Esophagus muscularis mucosa (tissue), 4 donors: ENCODE measurements at places on chromosomes 1 and 21.
A peak's percentile ranks its signal among the peaks of the same experiment; 100 is the strongest.

DNA sequence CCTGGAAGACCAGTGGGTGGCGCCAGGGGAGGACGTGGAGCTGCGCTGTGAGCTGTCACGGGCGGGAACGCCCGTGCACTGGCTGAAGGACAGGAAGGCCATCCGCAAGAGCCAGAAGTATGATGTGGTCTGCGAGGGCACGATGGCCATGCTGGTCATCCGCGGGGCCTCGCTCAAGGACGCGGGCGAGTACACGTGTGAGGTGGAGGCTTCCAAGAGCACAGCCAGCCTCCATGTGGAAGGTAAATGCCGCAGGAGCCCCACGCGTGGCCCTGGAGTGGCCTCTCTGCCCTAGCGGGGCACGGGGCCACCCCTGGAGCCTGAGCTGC, 75.2 kb downstream of the OBSCN start:
- H3K27ac ChIP-seq = no peak overlapping the region
- no peaks in the 10 kb centered on the region for H3K27me3 ChIP-seq
- H3K36me3 ChIP-seq = no peaks in the 10 kb centered on the region
- H3K4me1 ChIP-seq = no peaks in the 10 kb centered on the region
- H3K4me3 ChIP-seq = no peak overlapping the region

DNA sequence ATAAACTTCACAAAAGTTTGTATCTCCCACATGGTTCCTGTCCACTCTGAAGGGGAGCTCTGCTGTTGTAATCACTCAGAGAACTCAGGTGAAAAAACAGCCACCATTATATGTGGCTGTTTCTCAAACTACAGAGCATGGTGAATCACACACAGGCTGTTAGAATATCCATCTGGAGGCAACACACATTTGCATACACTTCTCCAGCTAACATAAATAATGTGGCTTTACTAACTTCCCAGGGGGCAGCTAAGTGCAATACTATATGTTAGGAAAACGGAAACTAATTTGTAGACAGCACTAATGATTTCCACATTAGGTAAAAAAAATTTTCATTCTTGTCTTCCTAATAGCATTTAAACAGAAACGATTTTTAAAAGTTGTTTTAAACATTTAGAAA, 49.3 kb downstream of the PTGFR start:
- no peak for DNase-seq
- H3K27ac ChIP-seq = no peak overlapping the region
- H3K36me3 ChIP-seq = no peaks in the 10 kb centered on the region
- H3K4me3 ChIP-seq = no peak overlapping the region
- no peaks in the 10 kb centered on the region for H3K4me1 ChIP-seq

- H3K27me3 ChIP-seq = no peaks in the 10 kb centered on the region
- H3K4me3 ChIP-seq = no peak overlapping the region
- no peak overlapping the region for H3K27ac ChIP-seq
- no peaks in the 10 kb centered on the region for H3K36me3 ChIP-seq
- no peak for DNase-seq
Observed at GRCh38 chr1:29470788-29471119, 234.4 kb downstream of the PTPRU start.

DNA sequence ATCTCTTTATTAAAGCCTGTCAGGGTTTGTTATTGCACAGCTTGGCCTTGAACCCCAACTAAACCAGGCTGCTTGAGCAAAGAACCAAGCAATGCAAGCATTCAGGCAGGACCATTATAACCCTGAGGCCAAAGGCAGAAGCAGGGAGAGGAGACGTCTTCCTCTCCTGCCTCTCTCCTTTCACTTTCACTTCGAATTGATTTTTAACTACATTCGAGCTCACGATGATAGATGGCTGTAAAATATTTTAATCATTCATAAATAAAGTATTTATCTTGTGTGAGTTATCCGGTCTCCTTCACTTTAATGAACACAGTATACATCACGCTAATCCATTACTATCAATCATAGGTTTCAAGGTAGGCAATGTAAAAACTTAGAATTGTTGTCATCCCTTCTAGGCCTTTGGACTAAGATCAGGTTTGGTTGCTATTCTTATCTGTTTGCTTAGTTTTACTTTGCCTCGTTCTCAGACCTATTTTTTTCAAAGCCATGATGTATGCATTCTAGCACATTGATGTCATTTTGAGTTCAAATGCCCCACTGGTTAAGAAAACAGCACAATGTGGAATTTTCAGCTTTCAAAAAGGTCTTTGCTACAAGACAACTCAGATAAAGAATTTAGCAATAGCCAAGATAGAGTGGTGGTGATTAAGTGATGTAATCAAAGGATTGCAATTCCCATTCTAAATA, 480.2 kb upstream of the RUNX1 start:
- no peak for DNase-seq
- peaks cover 21% of the 10 kb centered on the region for H3K4me1 ChIP-seq
- H3K4me3 ChIP-seq = peak overlapping the region; percentile 44
- H3K36me3 ChIP-seq = no peaks in the 10 kb centered on the region

- H3K4me1 ChIP-seq = peaks cover 30% of the 10 kb centered on the region
- H3K36me3 ChIP-seq = no peaks in the 10 kb centered on the region
- DNase-seq = peak; percentile 75
- no peak overlapping the region for H3K4me3 ChIP-seq
- H3K27me3 ChIP-seq = no peaks in the 10 kb centered on the region
Observed at GRCh38 chr1:7301664-7301981, 469.5 kb upstream of the VAMP3 start.

GRCh38 chr1:45604239-45604638, 19.6 kb downstream of the CCDC17 start:
- no peak overlapping the region for H3K4me3 ChIP-seq
- peaks cover 14% of the 10 kb centered on the region for H3K4me1 ChIP-seq
- no peak overlapping the region for H3K27ac ChIP-seq
- peaks cover 57% of the 10 kb centered on the region for H3K36me3 ChIP-seq
- H3K27me3 ChIP-seq = no peaks in the 10 kb centered on the region
